ENCODE measurements at places on chromosomes 12 and 14.

DNA sequence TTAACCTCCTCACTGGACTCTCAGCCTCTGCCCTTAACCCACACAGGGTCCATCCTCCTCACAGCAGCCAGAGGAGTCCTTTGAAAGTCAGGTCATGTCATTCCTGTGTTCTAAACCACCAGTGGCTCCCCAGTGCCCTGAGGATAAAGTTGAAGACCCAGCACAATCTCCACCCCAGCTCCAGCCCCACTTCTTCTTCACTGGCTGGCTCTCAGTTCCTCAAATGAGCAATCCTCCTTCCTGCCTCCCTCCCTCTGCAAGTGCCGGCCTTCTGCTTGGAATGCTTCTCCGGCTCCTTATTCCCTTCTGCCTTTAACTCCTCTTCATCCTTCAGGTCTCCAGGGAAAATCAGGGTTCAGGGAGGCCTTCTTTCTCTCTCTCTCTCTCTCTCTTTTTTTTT lies 32.0 kb upstream of the SPPL3 start:
- DNase-seq, result no peak

GRCh38 chr12:56720731-56721151 lies 4.4 kb downstream of the NACA start:
- DNase-seq, result no peak

DNA sequence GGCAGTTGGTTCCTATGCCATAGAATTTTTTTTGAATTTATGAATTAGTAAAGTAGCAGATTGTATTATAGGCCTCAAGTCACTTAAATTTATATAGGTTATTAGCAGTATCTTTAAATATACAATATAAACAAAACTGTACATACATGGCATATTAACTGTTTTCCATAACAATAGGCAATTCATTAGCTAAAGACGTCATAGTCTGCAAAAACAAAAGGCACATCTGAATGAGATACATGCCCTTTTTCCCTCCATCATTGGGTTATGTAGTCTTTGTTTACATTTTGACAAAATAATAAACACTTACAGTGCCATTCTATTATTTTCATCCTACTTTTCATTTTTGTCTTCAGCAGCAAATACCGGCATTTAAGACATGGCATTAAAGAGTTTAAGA lies 1.1 kb upstream of the VCPKMT start:
- no peak for DNase-seq

- DNase-seq, result no peak
Observed at GRCh38 chr12:11150832-11151231, 16.4 kb upstream of the TAS2R30 start.

DNA sequence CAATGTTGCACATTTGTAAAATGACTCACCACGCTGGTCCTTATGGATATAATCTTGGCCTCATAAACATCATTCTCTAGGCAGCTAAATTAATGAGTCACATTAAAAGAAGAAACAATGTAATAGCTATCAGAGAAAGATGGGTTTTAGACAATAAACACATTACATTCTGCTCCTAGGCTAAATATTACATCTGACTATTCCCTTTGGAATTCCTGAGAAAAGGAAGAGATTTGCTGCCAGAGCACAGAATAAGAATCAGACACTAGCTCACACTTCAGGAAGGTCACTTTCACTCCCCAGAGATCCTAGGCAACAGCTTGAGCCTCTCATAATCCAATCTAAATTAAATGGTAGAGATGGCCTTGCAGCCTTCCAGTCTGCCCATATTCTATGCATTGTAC lies 218.2 kb downstream of the PTPRO start:
- DNase-seq, result no peak

DNA sequence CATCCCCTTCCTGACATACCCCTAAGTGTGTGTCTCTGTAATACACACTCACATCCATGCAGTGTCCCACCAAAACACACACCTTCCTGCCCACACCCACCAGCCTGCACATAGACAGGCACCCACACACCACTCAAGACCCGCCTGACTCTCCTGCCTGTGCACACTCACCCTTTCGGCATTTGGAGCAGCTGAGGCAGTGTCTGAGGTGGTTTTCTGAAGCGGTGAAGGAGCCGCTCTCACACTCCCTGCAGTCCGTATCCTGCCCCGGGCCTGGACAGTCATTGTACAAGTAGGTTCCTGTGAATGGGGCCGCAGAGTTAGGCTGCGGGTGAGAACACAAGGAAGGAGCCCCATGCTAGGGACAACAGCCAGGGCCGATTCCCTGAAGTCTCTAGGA lies 8.3 kb downstream of the TNFRSF1A start:
- peak; percentile 25 for DNase-seq

- no peak for DNase-seq
Observed at GRCh38 chr14:103927566-103927965, 690 bp upstream of the TDRD9 start.

DNA sequence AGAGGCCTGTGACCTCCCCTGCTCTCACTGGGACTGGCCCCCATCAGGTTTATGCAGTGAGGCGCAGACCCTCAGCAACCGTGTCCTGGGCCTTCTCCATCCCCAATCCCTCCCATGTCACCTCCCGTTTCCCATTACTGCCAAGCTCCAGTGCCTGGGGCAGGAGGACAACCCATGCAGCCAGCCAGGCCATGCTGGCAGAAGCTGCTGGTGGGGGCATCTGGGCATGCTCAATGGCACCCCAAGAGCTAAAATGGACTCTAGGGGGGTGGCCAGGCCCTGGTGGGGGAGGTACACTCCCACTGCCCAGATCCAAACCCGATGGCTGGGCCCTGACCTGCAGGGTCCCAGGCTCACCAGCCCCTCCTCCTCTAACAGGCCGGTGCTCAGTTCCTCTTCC lies 20.5 kb upstream of the GPR132 start:
- DNase-seq, result no peak

GRCh38 chr12:67647799-67648520 lies 585 bp upstream of the DYRK2 start:
- peak; percentile 41 for DNase-seq

GRCh38 chr14:30267141-30267540 lies 291.8 kb upstream of the G2E3 start:
- DNase-seq, result no peak

DNA sequence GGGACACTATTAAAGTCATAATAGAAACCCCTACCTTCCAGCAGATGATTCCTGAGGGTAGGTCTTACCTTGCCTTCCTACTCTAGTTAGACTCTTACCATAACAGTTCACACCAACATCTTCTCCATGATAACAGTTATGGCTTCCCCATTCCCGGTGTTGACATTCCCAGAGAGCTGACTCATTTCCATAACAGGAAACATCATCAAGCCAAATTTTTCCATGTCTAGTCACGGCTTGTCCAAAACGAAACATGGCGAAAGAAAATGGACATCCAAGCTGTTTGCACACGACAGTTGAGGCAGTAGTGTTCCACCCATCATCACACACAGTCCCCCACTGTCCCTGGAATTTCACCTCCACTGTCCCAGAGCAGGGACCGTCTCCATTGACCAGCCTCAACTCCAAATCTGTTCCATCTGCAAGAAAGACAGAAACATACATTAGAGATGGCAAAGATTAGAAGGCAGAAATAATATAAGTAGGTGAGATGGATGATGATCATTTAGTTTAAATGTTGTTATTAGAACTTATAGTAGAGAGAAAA lies 10.6 kb downstream of the CD163L1 start:
- no peak for DNase-seq

- DNase-seq, result no peak
Observed at GRCh38 chr14:52259434-52259833, 8.1 kb upstream of the PTGDR start.

DNA sequence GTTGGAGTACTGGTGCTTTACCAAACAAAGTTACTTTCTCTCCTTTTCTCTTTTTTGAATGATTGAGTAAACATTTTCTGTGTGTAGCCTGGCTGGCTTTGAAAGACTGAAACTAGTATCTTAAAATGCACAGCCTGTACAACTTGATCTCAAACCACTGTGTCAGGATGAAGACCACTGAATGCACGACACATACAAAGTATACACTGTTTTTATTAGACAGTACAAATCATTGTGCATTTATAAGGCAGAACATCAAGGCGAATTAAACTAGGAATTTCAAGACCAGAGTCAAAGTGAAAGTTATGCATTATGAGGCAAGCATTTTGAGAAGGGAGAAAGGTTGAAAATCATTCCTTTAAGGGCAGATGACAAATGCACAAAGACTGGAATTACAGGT lies 59.0 kb downstream of the PIWIL1 start:
- no peak for DNase-seq

GRCh38 chr14:56002876-56003625 lies 115.2 kb upstream of the PELI2 start:
- DNase-seq, result peak; percentile 30

DNA sequence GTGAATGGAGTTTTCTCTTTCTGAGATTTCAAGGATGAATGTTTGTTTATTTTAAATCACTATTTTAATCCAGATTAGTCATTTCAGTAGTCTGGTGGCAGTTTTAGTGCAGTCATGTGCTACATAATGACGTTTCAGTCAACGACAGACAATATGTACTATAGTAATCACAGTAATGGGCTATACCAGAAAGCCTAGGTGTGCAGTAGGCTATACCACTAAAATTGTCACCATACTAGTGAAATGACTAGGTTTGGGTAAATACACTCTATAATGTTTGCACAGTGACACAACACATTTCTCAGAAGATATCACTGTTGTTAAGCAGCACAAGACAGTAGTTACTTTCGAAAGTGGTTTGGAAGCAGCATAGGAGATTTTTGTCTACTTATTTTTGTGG lies 203.1 kb downstream of the ETNK1 start:
- no peak for DNase-seq

DNA sequence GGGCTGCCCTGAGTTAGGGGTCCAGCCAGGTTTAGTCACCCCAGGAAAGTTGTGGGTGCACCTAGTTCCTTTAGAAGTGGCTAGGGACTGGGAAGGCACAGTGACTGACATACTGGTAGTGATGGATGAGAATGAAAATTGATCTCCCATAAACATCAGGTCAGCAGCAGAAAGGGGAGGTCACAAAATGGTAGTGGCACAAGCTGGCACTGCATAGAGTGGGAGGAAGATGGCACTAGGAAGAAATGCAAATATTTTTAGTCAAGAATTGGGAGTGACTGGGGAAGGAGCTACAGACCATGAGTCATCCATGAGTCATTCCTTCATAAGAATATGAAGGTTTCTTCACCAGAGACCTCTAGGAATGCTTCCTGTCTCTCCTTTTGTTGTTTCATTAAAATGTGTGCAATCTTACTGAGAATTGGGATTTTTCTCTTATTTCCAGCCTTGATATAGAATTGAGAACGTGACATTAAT lies 198.3 kb upstream of the AMIGO2 start:
- DNase-seq, result no peak

GRCh38 chr14:32450919-32451675 lies 122.0 kb downstream of the AKAP6 start:
- no peak for DNase-seq

- no peak for DNase-seq
Observed at GRCh38 chr12:92722897-92723296, 20.1 kb downstream of the PLEKHG7 start.

DNA sequence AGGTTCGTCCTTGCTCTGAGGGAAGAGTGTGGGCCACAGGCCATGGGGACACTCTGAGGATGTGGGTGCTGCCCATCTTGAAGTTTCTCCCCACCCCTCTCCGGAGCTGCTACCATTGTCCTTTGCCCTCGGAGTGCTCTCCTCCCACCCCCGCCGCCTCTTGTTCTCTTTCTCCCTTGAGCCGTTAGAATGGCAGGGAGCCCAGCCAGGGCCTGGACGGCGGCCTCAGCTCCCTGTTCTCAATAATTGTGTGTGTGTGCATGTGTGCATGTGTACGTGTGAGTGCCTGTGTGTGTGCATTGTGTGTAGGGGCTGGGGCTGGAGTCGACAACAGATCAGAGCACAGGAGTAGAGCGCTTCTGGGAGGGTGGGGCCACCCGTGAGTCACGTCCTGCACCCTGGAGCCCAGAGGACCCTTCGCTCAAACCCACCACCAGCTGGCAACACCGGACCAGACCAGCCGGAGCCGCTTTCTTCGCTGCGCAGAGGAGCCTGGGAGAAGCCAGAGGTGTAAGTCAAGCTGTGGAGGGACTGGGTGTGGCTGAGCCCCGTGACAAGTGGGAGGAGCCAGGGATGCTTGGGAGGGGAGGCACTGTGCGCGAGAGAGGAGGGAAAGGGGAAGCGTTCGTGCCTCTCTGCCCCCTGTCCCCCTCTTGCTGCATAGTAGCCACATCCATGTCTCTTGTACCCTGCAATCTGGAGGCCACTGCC lies 25.9 kb upstream of the KCNA5 start:
- no peak for DNase-seq

DNA sequence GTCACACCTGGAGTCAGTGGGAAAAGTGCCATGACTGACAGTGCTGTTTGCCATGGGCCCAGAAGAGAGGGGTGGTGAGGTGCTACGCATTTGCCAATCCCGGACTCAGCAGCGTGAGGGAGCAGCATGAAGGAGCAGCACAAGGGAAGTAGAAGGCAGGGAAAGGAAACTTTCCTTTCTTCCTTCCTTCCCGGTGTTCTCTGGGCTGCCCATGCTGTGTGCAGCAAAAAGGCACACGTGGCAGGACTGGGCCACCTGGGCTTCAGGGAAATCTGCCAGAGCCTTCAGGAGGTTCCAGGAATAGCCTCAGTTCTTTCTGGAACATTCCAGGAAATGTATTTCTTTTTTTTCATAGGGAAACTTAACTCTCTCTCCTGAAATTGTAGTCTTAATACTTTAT lies 23.0 kb downstream of the TRIM9 start:
- DNase-seq, result no peak

DNA sequence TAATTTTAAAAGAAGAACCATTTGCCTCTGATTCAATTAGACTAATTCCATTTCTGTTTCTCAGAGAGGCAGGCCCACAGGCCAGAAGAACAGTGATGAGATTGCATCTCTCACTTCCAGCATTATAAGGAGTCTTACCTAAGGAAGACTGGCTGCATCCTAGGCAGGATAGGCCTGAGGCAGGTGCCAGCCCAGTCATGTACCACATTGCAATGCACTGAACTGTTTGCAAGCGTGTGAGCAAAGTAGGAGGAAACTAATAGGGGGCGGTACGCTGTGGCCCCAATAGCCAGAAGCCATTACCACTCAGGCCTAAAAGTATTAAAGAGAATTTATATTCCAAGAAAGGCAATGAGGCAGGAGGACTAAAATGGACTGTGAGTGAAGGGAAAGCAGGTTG lies 12.1 kb upstream of the CNIH1 start:
- no peak for DNase-seq

DNA sequence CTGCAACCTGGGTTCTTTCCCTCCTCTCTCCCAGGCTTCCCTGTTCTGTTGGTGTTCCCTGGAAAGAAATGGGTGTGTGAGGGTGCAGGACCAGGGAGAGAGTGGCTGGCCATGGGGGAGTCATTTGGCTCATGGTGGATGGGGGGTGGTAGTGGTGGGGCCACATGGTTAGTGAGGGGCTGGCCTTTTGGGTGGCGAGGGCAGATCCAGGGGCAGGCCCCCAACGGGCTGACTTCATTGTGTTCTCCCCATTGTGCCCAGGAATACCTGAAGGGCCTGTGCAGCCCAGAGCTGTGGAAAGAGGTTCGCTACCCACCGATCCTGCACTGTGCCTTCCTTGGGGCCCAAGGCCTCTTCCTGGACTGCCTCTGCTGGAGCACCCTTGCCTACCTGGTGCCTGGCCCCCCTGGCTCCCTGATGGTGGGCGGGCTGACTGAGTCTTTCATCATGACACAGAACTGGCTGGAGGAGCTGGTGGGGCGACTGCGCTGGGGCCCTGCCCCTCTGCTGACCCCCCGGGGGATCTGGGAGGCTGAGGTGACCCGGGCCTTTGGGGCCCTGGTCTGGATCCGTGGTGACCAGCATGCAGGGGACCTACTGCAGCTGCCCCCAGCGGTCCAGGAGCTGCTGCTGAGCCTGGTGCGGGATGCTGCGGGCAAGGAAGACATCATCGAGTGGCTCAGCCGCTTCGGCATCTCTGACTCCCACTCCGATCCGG lies 9.0 kb downstream of the NYNRIN start:
- DNase-seq, result no peak
